Panc1 (cell line): ENCODE measurements at places on chromosomes 6 and 20.

DNA sequence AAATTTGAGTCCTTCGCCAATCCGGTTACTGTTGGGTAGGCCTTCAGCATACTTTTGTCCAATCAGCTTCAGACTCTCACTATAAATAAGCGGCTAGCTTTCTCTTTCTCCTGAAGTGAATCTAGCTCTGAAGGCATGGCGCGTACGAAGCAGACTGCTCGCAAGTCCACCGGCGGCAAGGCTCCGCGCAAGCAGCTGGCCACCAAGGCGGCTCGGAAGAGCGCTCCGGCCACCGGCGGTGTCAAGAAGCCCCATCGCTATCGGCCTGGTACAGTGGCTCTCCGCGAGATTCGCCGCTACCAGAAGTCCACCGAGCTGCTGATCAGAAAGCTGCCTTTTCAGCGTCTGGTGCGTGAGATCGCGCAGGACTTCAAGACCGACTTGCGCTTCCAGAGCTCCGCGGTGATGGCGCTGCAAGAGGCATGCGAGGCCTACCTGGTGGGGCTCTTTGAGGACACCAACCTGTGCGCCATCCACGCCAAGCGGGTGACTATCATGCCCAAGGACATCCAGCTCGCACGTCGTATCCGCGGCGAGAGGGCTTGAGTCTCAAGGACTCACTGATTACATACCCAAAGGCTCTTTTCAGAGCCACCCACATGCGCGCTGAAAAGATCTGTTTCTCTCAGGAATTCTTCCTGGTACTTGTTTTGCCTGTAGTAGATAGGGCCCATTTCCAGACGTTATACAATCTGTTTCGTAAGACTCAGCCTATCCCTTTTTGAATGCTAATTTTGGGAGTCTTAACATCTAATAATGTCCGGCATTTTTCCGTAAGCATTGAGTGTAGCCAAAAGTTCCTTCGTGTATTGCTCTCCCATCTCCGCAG is 102.0 kb downstream of the OR2B2 start:
- H3K4me3 ChIP-seq: peak overlapping the region; percentile 93
- DNase-seq: peak; percentile 96
- H3K27me3 ChIP-seq: no peaks in the 10 kb centered on the region
- H3K4me1 ChIP-seq: peaks cover 17% of the 10 kb centered on the region

DNA sequence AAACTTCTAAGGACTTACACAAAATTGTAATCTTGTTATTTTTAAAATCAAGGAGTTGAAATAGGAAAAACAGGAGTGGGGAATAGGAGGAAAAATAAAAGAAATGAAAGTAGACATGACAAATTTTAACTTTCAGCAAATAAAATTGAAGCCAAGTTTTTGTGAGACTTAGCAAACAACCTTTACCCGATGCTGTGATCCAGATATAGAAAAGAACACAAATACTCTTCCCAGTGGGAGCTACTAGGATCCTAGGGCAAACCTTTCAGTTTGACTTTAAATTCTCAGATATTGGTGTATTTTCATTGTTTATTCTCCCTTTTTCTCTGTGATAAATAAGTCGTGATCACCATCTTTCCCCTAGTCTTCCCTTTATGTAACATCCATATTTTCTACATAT is 968.7 kb upstream of the CITED2 start:
- no peak for DNase-seq
- no peaks in the 10 kb centered on the region for H3K27me3 ChIP-seq
- no peaks in the 10 kb centered on the region for H3K4me1 ChIP-seq
- H3K27ac ChIP-seq: no peak overlapping the region; the same call in 1 of the 2 replicates
- no peak overlapping the region for H3K4me3 ChIP-seq

GRCh38 chr6:141309295-141309694 is 823.4 kb upstream of the GJE1 start:
- H3K4me3 ChIP-seq: no peak overlapping the region
- no peak overlapping the region for H3K27ac ChIP-seq
- no peak for DNase-seq

DNA sequence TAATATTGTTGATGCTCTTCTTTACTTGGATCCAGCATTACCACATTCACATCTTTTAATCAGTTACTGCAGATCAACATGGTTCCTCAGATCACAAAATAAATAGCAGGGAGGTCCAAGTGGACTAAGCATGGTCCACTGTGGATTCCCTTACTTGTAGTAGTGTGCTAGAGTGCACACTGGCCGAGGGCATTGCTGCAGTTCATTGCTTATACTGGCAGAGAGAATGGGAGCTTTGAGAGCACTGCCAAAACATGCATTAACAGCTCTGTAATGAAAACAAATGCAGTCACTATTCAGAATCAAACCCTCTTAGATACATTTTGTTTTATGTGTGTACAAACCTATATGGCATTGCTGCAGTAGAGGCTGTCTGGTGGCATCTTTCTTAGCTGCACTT is 471.5 kb downstream of the CD109 start:
- H3K27me3 ChIP-seq: no peaks in the 10 kb centered on the region
- no peak overlapping the region for H3K4me3 ChIP-seq
- H3K4me1 ChIP-seq: no peaks in the 10 kb centered on the region
- no peaks in the 10 kb centered on the region for H3K36me3 ChIP-seq

DNA sequence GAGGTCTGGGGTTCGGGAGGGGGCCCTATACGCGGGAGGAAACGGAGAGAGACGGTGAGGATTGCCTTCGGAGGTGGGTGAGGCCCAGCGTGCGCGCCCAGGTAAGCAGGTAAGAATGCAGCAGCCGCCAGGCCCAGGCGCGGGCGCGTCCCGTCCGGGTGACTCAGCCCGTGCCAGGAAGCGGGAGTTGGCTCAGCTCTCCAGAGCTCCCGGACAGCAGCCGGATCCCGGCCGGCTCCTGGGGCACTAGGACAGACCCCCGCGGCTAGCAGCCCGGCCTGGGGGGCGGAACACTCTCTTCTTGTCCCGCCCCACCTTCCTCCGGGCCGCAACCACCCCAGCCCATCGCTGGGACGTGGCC is 1.5 kb upstream of the MDFI start:
- H3K27ac ChIP-seq: no peak overlapping the region
- no peaks in the 10 kb centered on the region for H3K4me1 ChIP-seq
- H3K27me3 ChIP-seq: no peaks in the 10 kb centered on the region; the same call in none of the 2 replicates
- no peak for DNase-seq
- H3K4me3 ChIP-seq: peak overlapping the region; percentile 33

DNA sequence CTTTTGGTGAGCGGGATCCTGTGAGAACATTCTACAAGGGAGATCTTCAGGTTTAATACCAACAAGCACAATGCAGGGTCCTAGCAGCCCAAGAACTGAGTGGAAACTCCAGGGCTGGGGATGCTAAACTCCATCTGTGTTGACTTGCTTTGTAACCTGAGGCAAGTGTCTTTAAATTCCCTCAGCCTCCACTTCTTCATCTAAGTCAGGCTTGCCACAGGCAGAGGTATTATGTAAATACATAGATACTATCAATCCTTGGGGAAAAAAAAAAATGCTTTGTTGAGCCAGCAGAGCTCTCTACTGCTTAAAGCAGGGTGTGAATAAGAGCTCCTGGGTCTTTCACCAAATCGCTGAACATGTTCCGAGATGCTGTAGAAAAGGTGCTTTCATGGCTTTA is 114.2 kb upstream of the PHACTR1 start:
- H3K27me3 ChIP-seq: no peaks in the 10 kb centered on the region
- DNase-seq: no peak
- H3K4me1 ChIP-seq: peaks cover 20% of the 10 kb centered on the region

DNA sequence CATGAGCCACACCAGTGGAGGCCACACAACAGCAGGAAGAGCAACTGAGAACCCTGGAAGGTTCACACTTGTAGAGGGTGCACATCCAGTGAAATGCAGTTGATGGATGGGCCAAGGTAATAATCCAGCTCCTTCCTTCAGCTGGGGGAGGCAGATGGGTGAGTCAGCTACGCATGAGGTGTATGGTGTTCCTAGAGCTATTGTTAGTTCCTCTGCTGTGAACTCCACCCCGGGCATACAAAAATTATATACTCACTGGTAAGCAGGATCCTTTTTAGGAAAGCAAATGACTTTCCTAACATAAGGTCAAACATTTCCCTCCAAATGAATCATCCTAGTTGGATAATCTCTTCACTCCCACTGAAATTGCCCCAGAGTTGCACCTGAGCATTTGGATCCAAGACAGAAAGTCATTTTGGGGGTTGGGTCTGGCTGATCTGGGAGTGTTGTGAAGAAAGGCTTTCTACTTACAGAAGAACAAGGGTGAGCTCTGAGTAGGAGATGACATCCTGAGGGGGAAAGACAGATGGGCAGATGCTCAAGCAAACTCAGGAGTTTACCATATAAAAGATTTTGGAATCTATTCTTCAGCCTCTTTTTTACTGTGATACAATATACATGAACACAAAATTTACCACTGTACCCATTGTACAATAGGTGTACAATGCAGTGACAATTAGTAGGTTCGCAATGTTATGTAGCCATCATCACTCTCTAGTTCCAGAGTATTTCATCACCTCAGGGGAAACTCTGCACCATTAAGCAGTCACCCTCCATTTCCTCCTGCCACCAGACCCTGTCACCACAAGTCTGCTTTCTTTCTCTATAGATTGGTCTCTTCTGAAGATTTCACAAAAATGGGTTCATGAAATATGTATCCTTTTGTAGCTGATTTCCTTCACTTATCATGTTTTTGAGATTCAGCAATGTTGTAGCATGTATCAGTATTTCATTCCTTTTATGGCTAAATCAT is 11.1 kb downstream of the HLA-F start:
- no peaks in the 10 kb centered on the region for H3K36me3 ChIP-seq
- 0 out of 2 replicates have a peak, but pooled peaks cover 2% of the 10 kb centered on the region for H3K27me3 ChIP-seq
- H3K4me1 ChIP-seq: no peaks in the 10 kb centered on the region
- no peak overlapping the region for H3K27ac ChIP-seq
- no peak for DNase-seq
- no peak overlapping the region for H3K4me3 ChIP-seq

- H3K27me3 ChIP-seq: no peaks in the 10 kb centered on the region
- H3K4me1 ChIP-seq: peaks cover 21% of the 10 kb centered on the region
- DNase-seq: no peak
- H3K27ac ChIP-seq: peak overlapping the region; percentile 99; the same call in 1 of the 2 replicates
These were observed 4.0 kb downstream of the VARS1 start for GRCh38 chr6:31791324-31792089.

DNA sequence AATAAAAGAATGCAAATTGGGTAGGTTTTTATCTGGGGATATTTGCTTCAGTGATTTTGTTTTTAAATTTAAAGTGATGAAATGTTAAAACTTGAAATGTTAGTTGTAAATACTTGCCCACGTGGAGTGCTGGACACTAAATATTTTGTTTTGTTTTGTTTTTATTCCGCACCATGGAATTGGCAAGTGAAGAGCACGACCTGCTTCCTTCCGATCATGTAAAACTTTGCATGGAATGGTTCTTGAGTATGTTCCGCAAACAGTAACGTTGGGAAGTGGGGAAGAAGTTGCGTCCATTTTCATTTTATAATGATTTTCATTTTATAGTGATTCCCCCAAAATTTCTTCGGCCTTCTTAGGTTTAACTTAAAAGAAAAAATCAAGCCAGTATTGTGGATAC is 765 bp downstream of the IRAK1BP1 start:
- H3K27ac ChIP-seq: peak overlapping the region; percentile 97
- H3K4me1 ChIP-seq: peaks cover 11% of the 10 kb centered on the region
- H3K36me3 ChIP-seq: no peaks in the 10 kb centered on the region; the same call in 1 of the 2 replicates
- no peak for DNase-seq
- H3K4me3 ChIP-seq: peak overlapping the region; percentile 99

DNA sequence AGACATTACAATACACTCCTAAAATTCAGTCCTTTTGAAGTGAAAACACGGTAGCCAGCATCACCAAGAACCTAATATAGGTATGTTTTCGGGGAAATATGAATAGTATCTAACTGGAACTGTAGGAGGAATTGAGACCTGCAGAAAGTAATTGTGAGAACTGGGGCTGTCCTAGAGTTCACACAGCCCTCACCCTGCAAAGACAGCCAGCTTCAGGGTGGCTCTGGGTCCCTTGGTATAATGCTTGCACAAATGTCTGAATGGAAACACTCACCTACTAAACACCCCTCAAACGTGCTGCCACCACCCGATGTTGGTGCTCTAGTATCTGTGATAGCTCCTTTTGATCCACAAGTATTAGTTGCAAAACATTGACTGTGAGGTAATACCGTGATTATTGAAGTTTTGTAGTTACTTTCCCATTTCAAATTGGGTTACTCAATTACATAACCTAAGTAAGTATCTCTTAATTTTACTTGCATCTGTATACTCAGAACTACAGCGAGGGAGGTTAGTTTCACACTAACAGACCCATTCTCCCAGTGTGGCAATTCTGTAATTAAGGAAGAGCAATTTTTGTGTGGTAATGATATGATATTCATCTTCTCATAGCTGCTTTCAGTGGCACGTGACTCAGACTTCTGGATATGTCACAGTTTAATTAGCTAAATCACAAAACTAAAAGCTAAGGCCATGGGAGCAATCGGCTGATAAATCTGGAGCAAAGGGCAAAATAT is 129.5 kb downstream of the INSM1 start:
- no peak for DNase-seq
- no peaks in the 10 kb centered on the region for H3K36me3 ChIP-seq
- H3K27ac ChIP-seq: no peak overlapping the region
- H3K27me3 ChIP-seq: no peaks in the 10 kb centered on the region
- no peaks in the 10 kb centered on the region for H3K4me1 ChIP-seq

DNA sequence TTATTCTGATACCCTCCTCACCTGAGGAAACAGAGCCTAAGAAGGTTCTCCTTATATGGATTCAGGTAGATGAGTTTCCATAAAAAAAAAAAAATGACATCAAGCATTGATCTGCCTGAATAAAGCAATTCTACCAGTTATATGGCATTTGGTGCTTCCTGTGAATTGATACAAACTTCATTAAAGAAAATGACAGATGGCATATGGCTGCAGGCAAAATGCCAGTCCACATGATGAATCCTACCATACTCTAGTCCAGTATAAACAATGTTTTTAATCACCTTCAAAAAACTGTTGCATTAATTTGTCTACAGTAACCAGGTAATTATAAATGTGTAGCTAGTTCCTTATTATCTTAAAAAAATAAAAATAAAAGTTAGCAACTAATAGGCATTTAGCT is 559.2 kb upstream of the FLRT3 start:
- no peaks in the 10 kb centered on the region for H3K36me3 ChIP-seq
- no peak overlapping the region for H3K27ac ChIP-seq
- DNase-seq: no peak
- H3K4me3 ChIP-seq: no peak overlapping the region
- H3K27me3 ChIP-seq: no peaks in the 10 kb centered on the region

DNA sequence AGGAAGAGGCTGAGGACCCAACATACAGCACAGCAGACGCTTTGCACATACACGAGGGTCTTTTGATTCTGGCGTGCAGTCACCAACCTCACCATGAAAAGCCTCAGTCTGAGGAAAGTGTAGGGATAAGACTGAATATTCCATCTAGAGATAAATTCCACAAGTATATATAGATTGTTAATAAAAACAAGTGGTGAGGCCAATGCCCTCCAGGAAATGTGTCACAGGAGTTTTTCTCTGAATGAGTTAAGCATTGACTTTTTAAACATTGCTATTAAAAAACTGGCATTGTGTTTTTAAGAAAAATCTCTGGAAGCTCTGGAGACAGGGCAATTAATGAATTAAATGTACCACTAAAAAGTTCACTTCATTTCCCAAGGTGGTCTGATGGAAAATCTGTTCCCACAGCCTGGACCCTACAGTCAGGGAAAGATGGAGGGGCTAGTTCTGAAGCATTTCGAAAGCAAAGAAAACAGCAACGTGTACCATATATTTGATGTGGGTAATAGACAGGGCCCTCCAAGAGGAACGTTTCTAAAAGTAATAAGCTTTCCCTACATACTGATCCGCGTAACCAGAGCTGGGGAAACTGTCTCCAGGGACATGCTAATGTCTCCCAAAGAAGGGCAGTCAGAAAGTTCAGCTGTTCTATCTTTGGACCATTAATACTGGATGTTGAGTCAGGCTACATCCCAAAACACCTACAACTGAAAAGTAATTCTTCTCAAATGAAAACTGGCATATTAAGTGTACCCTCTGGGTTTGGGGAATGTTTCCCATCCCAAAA is 301.1 kb downstream of the FOXC1 start:
- H3K27ac ChIP-seq: no peak overlapping the region
- H3K27me3 ChIP-seq: no peaks in the 10 kb centered on the region
- DNase-seq: no peak
- no peaks in the 10 kb centered on the region for H3K4me1 ChIP-seq
- H3K36me3 ChIP-seq: no peaks in the 10 kb centered on the region
